NCI-H187 treated with DMSO at 0.1 percent for 48 hours (cell line): ENCODE measurements at places on chromosomes 1 and 21.

- no peak for DNase-seq
Observed at GRCh38 chr1:8137481-8138244, 111.6 kb upstream of the ERRFI1 start.

- no peak for DNase-seq
Observed at GRCh38 chr1:150561254-150561973, 12.2 kb downstream of the ADAMTSL4 start.

- no peak for DNase-seq
Observed at GRCh38 chr1:8427493-8427892, 109.6 kb downstream of the SLC45A1 start.

DNA sequence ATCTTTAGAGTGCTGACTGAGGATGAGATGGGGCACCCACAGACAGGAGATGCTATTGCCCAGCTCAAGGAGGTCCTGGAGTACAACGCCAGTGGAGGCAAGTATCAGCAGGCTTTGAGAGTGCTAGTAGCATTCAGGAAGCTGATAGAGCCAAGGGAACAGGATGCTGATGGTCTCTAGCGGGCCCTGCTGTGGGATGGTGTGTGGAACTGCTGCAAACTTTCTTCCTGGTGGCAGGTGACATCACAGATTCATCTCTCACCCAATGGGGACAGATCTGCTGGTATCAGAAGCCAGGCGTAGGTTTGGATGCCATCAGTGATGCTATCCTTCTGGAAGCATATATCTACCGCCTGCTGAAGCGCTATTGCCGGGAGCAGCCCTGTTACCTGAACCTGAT lies 609.8 kb upstream of the NCAM2 start:
- DNase-seq = no peak

GRCh38 chr1:93324486-93325464 lies 20.9 kb upstream of the DR1 start:
- DNase-seq = no peak

- no peak for DNase-seq
Observed at GRCh38 chr21:38367646-38368045, 110.9 kb downstream of the KCNJ15 start.

DNA sequence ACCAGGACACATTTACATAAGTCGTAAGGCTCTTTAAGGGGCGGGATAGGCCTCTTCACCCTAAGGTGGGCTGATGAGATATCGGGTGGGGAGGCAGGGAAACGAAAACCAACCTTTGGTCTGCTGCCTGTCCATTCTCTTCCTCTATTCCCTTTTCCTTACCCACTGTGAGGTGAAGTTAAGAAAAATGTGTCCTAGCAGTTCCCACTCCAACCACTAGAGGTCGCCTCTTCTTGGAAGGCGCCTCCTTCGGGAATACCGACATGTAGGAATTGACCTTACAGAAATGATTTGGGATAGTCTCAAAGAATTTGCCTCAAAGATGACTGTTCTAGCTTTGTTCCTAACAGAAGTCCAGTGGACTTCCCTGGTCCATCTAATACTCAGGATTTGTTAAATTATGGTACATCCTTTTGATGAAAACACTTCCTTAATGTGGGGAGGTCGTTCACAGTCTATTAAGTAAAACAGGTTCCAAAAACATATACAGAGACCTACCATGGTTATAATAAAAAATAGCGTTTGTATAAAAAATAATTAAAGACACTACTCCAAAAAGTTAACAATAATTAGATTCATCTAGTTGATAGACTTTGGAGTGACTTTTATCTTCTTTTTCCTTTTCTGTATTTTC lies 14.1 kb downstream of the AZIN2 start:
- no peak for DNase-seq

- DNase-seq = no peak
Observed at GRCh38 chr1:182198006-182198605, 136.6 kb upstream of the ZNF648 start.

DNA sequence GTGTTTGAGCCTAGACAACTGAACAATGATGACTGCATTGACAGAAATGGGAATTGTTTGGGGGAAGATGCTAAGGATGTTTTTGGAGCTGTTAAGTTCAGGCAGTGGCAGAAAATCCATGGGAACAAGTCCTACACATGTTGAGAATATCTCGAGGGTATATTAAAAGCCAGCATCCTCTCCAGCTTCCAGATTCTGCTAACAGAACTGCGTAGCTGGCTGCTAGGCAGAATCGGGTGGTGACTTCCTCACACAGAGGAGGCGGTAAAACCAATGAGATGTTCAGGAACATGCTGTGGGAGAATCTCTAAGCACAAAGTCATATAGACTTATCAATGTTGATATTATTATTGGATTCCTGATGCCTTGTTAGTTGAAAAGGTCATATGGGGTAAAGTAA lies 14.8 kb downstream of the FAM163A start:
- no peak for DNase-seq

- DNase-seq = no peak
Observed at GRCh38 chr1:63403386-63403785, 36.0 kb downstream of the ALG6 start.

GRCh38 chr1:209647156-209647555 lies 5.1 kb downstream of the LAMB3 start:
- DNase-seq = no peak

GRCh38 chr1:231983588-231984193 lies 357.1 kb downstream of the DISC1 start:
- no peak for DNase-seq

GRCh38 chr1:46017876-46018503 lies 114.4 kb downstream of the PIK3R3 start:
- no peak for DNase-seq

DNA sequence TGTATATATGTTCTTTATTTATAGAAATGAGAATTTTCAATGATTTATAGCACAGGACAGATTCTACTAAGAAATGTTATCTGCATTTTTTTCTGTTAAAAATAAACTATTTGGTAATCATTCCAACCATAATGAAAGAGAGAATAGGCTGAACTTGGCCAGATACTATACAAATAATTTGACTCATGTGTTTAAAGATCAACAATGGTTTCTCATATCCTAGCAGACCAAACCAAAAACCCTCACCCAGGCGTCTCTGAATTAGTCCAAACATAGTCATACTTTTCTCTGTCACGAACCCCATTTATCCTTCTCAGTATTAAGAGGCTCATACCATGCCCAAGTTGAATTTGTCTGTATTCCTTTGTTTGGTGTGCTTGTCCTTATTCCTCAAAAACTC lies 40.3 kb downstream of the RPE65 start:
- no peak for DNase-seq

DNA sequence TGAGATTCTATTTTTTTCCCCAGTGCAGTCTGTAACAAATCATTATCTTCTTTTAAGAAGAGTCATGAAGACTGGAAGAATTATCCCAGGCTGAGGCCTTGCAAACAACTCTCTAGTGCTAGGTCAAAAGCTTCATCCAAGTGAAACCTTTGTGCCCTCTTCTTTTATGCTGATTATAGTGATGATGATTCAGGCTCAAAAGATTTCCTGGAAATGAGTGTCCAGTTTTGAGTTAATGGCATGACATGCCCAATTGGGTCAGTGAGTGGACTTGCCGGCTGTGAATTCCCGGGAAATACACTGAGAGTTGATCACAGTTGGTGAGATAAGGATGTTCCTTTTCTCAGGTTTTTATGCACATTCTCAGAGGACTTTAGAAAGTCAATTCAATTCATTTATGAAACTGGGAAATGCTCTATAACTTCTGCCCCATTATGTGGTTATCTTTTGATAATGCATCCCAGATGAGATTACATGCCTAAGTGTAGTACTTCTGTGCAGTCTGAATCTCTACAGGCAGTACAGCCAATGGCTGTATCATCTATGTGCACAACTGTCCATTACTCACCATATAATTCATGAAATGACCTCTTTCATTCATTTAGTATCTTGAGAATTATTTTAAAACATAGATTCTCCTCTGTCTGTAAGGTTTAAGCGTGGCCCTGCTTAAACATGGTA lies 66.2 kb downstream of the S1PR1 start:
- no peak for DNase-seq

DNA sequence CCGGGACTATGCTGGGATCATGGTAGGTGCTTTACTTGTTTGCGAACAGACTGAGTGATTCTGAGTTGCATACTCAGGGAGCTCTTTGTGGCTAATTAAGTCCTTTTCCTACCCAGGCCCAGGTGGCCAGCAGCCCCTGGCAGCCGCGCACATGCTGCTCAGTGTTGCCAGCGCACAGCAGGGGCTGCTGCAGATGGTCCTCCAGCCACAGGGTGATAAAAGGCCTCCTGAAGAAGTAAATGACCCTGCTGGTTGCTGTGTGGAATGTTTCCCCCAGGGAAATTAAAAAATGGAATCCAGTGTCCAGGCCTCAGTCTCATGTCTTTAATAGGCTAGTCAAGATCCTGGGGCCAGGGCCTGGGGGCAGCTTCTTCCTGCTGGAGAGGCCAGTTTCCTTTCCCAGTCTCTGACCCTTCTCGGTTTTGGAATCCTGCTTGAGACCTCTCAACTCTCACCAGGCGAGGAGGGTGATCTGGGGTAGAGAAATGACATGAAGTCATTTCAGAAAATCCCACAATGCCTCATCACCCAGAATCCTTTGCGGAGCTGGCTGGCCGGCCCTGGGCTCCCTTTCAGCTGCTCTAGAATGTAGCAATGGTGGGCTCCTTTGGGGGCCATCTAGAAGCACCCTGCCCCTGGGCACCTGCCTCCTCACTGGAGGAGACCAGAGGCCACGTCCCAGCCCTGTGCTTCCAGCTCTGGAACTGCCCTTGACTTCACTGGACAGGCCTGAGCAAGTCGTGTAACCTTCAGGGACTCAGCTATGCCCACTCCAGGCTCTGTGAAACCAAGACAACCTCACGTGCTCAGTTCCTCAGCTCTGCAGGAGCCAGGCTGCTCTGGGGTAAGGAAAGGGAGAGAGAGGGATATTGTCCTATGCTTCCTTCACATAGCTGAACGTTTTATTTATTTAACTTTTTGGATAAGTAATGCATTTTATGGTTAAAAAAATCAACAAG lies 131.4 kb downstream of the MRPS6 start:
- DNase-seq = no peak

GRCh38 chr1:8676813-8677212 lies 140.6 kb downstream of the RERE start:
- no peak for DNase-seq
